Fibroblast of lung (primary cell): ENCODE measurements at places on chromosomes 2 and 18.

GRCh38 chr2:238852206-238852869, 4.5 kb downstream of the TWIST2 start:
- no peak for DNase-seq

GRCh38 chr2:235599596-235600338, 105.9 kb downstream of the AGAP1 start:
- no peak for DNase-seq

DNA sequence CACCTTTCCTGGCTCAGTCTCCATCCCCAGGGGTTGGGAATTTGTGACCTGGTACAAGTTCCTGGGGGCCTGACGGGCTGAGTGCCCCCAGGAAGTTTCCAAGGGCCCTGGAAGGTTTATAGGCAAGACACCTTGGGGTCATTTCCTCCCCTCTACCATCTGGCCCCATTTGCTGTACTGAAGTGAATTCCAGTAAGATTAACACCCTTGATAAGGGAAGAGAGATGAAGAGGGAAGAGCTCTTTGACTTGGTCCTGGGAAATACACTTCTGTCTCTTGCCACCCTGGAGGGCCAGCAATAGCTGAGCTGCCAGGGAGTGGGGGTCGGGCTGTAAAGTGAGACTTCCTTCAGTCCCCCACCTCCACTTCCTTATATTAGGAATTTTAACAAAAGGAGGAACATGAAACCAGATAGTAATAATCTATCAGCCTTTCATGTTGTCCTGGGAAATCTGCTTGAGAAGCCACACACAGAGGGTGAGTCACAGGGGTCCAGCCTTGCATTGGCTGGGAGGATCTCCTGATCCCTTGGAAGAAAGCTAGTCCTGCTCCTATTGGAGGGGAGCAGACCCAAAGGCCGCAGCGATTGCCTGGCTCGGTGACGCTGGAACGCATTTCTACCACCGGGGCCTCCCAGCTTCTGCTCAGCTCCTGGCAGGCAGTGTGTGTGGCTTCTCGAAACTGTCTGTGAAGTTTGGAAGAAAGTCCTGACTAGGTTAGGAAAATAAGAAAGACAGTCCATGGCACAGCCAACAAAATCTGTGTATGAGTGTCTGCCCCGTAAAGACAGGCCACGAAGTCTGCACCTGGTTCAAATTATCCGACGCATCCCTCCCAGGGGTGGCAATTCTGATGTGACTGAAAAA, 87.3 kb downstream of the ACAA2 start:
- peak; percentile 100 for DNase-seq

GRCh38 chr2:64451051-64451450, 2.9 kb upstream of the LGALSL start:
- no peak for DNase-seq

DNA sequence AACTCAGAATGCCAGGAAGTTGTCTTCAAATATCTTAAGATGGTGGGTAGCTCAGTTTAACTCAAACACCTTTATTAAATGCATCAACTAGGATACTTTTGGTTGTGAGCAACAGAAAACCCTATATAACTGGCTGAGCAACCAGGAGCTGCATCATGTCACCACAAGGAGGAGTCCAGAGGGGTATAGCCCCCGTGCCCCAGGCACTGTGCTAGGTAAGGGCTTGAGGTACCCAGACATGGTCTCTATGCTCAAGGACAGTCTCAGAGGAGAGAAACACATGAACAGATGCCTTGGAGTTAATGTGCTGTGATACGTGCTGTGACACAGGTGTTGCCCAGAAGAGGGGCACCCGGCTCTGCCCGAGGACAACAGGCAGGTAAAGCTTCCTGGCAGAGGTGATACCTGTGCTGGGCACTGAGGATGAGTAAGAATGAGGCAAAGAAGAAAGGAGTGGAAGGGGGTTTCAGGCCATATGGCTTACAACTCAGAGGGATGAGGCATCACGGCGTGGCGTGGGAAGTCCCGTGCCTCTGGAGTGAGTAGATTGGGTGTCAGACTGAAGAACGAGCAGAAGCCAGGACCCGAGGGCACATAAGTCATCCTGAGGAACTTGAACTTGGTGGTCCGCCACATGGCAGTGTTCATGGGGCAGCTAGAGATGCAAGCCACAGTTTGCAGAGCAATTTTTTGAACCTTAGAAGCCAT, 32.0 kb upstream of the CAB39 start:
- peak; percentile 62 for DNase-seq

DNA sequence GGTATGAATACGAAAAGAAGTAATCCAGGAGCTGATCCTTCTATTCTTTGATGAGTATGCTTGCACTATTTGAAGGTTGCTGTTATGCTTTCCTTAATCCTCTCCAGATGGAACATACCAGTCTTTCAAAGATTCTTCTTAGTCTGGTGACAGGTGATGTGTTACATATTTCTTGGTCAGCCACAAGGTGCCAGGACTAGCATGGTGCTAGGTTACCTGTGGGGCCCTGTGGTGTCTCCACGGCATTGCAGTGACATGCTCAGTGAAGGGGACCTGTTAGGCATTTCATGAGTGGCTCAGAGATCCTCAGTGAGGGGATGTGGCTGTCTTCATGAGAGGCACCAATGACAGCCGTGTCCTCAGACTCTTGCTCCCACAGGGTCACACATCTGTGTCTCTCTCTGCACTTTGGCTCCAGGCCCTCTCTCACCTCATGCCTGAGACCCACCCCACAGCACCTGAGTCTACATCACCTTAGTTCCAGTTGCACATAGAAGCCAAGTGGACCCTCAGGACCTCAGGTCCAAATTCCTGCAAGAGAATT, 13.1 kb upstream of the RAB31 start:
- no peak for DNase-seq

- DNase-seq, result peak; percentile 36
These were observed 13.7 kb upstream of the TET3 start for GRCh38 chr2:73970850-73971471.

- DNase-seq, result peak; percentile 75
These were observed 126.2 kb upstream of the EML6 start for GRCh38 chr2:54597153-54597848.

DNA sequence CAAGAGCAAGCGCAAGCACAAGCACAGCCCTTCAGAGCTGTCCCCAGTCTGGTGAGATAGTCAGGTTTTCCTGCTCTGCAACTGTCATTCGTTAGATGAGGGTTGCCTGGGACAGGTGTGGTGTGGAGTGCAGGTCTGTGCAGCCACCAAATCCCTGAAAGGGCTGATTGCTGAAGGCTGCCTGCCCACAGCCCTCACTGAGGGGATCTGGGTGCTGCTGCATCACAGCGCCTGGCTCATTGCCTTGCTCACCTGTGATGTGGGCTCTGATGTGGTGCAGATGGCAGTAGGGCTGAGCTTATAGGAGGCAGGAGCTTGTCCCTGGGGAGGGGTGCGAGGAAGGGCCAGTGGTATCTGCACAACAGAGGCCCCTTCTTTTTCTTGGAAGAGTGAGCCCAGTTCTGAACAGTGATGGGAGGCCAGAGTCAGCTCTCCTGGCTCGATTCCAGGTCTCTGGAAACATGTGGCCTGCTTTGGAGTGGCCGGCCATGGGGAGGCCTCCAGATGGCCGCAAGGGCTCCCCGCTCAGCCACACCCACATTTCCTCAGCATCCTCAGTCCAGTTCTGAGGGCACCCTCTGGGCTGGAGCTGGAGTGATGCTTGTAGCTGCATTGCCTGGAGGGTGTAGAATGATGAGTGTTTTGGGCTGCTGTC, 11.4 kb downstream of the UBE2F start:
- peak; percentile 56 for DNase-seq

DNA sequence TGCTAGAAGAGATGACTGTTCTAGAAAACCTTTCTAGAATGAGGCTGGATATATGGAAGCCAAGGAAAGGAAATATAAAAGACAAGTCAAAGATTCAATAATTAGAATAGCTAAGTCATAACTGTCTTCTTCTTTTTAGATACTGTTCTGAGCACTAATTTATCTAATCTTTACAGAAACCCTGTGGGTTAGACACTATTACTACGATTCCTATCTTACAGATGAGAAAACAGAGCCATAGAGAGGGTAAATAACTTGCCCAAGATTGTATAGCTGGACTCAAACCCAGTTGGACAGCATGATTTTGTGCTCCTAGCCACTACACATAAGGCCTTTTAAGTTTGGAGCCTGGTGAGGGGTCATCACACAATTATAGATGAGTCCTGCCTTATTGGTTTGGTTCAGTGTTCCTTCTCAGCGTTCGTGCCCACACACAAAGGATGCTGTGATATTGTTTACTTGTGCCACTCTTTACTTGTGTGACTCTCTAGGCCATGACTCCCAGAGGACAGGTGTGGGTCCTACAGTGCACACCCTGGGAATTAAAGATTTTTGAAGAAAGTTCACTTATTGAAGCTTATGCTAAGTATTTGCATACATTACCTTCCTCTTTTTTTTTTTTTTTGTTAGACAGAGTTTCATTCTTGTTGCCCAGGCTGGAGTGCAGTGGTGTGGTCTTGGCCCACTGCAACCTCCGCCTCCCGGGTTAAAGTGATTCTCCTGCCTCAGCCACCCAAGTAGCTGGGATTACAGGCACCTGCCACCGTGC, 153.7 kb downstream of the PRKCE start:
- DNase-seq, result no peak

DNA sequence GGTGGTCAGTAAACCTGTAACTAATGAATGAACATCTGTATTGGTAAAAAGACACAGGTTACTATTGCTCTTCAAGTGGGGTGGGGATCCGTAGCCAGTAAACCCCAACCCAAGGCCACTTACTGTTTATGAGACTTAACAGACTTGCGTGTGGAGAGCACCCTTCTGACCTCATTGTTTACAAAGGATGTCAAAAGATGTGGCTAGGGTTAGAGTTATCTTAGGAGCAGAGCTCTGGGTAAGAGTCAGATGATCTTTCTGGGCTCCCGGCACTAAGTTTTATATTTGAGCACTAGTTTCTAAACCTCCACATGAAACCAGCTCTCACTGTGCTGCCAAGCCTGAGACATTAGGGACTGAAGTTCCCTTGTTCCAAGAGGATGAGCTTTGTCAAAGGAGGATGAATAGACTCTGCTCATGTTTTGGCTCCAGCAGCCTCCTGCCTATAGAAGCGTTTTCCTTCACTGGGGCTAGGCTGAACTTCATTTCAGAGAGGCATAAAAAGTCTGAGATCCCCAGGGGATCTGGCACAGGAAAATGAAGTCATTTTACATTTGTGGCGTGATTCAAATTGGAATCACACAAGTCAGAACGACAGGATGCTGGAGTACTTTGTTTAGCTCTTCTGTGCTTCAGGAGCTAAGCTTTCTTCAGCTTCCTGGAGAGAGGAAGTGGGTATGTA, 403.1 kb upstream of the TRIB2 start:
- no peak for DNase-seq

DNA sequence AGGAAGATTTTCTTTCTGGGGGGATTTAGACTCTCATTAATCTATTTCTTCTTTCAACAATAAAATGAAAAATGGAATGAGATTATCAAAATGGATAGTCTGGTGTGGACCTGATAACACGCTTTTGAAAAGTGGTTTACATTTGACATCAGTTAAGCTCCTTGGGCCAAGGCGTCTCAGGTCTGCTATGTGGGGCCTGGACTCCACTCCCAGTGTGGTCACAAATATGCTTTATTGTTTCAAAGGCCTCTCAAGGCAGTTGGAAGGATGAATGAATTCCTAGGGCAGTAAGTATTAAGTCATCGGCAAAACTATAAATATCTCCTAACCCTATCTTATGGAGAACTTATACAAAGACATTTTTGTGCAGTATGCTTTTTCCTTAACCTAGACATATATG, 74.5 kb downstream of the ETAA1 start:
- no peak for DNase-seq

DNA sequence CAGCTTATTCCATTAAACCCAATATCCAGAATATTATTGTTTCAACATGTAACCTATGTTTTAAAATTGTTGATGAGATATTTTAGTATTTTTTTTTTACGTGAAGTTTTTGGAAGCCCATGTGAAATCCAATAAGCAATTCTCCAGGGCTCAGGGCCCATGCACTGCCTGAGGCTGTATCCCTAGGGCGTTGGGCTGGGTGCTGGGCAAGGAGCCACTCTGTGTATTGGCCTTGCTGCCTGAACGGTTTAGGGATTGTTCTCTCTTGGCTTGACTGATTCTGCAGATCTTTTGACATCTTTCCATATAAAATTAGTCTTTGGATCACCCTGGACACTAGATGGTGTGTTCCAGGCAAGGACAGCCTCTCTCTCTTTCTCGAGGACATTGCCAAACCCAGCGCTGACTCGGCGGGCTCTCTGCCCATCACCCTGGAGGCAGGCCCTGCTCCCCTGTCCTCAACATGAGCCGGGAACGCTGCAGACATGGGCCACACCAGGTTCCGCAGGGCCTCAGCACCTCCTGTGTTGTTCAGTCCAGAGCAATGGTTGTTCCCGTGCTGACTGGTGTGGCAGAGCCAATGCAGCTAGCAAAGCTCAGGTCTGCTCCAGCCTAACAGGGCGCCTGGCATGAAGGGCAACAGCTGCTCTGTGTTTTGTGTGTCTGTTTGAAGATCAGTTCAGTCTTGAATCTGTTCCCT, 163.0 kb downstream of the SEPTIN10 start:
- DNase-seq, result no peak

DNA sequence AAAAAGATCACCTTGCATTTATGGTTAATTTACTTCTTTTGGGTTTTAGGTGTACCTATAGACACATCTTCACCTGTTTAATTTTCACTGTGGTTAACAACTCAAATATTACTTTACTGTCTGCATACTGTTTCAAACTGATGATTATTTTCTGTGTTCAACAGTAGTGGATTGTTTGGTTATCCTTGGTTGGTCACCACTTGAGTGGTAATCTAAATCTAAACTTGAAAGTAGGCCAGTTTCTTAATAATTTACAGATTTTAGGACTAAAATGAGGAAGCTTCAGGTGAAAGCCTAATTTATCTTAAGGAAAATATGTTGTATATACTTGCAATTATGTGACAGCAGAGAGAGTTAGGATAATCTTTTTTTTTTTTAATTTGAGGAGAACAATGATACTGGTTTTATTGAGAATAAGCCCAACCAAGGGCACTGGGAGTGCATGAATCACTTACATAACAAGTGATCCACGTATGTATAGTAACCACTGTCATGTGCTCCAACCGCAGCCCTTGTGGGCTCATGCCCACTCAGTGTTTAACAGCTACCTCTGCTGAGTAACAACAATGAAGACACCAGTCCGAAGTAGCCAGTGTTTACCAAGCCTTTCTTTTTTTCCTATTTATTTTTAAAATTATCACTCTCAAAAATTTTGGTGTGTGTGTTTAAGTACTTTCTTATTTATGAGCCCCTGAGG, 31.0 kb upstream of the WDSUB1 start:
- DNase-seq, result no peak

DNA sequence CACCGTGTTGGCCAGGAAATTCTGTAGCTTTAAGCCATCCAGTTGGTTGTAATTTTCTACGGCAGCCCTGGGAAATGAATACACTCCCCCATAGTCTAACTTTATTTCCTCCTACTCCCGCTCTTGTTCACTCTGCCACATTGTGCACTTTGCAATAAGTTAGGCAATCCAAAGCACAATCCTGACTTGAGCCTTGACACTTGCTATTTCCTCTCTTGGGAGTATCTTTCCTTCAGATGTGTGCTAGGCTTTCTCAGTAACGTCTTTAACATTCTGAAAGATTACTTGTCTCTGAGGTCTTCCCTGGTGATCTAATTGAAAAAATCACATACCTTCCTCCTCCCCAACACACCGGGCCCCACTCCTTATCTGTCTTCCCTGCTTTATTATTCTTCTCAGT, 65.9 kb upstream of the RAB27B start:
- DNase-seq, result no peak
